ENCODE measurements at places on chromosomes 6 and 20. TPM values are rescaled to one million over a fixed set of nuclear protein-coding genes. Genes with fewer than 3 reads are reported as not detected.

Gene CCN6
- total RNA-seq, result not detected

Gene C20orf144
- 0.12 TPM for total RNA-seq

Gene CFAP206
- total RNA-seq, result 0.69 TPM

Gene LRP11
- total RNA-seq, result 31.5 TPM
